ENCODE measurements at places on chromosomes 6 and 20. TPM values are rescaled to one million over a fixed set of nuclear protein-coding genes. Genes with fewer than 3 reads are reported as not detected.

Gene C6orf58
- total RNA-seq = not detected

Gene TUBB2A
- 45.6 TPM for total RNA-seq

Gene MUC21
- not detected for total RNA-seq

Gene HDGFL1
- total RNA-seq = not detected

Gene RHAG
- not detected for total RNA-seq

DNA sequence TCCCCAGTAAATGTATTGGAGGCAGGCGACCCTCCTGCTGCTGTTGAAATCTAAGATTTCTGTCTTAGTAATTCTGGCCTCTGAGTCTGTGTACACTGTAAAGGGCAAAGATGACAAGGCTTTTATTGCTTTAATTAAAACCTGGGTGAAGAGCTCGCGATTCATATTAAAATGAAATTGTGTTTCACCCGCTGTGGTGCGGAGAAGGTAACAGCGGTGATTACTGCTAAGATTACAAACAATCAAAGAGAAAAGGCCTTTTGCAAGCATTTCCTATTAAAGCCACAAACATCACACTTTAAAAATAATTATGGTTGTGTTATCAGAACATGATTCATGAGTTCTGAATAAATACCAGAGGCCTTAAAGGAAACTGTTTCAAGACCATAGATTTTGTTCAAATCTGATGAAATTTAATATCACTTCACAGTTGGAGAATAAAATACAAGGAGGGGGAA lies 69.3 kb downstream of the TOX2 start:
- no peak for DNase-seq

DNA sequence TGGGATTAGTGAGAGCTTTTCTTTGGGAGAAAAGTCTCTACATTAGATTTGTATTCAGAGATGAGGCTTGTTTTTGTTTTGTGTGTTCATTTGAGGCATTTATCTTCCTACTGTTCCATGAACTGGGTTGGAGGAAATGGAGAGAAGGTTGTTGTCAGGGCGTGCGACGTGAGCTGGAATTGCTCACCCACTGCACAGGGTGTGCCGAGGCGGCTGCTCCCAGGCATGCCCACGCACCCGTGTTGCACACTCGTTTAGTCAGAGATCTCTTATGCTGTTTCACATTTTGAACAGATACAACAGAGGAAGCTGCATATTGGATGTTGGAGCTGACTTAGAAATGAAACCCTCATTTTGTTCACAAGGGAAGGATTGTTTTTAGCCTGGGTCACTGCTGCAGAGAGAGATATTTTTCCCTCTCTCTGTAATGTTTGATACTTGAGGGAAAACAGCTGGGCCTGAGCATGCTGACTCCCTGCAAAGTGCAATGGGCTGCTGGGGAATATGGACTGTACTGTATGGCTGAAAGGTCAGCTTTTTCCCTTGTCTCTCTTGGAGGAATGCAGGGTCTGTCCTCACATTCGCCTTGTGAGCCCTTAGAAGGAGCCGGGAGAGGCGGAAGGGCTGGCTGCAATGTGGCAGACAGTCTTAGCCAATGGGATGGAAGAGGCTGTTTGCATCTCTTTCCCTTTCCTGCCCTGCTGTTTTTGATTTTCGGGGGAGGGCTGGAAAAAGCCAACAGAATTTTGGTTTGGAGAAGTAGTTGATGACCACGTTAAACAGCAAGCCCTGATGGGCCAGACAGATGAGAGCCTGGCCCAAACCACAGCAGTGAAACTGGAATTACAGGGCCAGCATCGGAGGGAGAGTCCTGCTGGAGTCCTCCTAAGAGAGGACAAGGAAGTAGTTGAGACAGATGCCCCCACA lies 170.8 kb downstream of the SASH1 start:
- DNase-seq = no peak

- no peak for DNase-seq
These were observed 1.8 kb downstream of the GRIK2 start for GRCh38 chr6:101395345-101395744.

DNA sequence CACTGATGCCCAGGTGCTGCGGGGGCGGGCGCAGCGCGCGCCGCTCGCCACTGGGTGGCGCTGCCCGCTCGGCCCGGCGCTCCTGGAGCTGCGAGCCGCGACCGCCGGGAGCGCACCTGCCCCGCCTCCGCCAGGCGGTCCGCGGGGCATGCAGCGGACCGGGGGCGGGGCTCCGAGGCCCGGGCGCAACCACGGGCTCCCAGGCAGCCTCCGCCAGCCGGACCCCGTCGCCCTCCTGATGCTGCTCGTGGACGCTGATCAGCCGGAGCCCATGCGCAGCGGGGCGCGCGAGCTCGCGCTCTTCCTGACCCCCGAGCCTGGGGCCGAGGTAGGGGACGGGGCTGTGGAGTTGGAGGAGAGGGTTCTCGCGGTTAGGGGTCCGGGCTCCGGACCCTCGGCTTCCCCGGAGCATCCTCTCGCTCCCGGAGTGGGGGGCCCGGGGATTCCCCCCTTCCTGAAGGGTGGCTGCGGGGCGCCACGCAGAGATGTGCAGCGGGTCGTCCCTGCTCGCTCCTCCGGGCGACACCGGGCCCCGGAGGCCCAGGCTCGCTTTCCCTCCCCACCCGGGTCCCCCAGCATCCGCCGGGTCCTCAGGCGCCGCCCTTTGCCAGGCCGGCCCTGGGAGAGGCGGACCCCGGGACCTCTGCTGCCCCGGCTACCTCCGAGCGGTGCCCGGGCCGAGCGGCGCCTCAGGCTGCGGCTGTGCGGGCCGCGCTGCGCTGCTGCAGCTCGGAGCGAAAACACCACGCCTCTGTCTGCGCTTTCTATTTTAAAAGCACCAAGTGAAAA lies at the start of gene BCAS4:
Gene BCAS4 (plus strand): TSS at position 216 of the 789 bp plus-strand sequence. CDS start 23 bp downstream, at position 239.
- peak; percentile 11 for DNase-seq

GRCh38 chr20:64228751-64229506 lies 26.6 kb upstream of the PCMTD2 start:
- DNase-seq = no peak

- no peak for DNase-seq
These were observed 199.2 kb upstream of the HTR1E start for GRCh38 chr6:86738078-86738477.

- DNase-seq = no peak
These were observed 3.2 kb downstream of the BHLHE23 start for GRCh38 chr20:63003546-63003945.

GRCh38 chr20:54058420-54059139 lies 11.8 kb downstream of the BCAS1 start:
- DNase-seq = no peak

DNA sequence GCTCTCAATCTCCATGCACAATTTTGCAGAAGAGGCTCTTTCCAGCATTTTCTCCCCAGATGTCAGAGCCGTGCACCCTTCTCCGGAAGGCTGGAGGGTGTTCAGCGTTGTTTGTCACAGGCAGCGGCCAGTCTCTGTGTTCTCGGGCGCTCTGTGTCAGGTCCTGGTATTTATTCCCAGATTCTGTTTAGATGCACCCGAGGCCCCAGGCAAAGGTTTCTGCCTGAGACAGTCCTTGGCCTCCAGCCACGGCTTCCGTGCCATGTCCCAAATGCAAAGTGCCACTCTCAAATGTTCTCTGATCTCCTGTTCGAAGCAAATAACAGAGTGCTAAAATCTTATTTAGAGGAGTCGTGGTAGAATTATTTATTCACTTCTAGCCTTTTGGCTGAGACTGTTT lies 140.3 kb upstream of the AGPAT4 start:
- DNase-seq = no peak

DNA sequence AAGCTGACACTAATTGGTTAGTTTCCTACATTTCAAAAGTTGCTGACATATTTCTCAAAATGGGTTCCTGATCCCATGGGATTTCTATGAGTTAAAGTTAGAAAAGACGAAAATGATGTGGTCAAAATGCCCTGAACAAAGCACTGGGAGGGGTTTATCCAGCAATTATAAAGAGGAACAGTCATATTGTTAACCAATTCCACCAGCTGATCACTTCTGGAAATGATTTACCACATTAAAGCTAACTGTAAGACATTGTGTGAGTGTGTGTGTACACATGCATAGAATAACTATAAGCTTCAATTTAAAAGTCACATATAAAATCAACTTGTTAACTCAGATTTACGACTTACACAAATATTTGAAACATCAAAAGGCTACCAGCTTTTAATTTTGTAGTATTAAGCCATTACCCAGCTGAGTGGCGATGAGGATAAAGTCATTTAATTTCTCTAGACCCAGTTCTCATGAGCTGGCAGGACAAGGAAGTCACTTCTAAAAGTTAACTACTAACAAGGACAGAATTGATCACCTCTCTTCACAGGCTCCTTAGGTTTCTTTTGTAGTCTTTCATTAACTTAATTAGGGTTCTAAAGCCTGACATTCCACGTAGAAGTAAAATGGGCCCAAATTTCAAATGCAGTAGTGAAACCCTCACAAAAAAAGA lies 40.4 kb downstream of the MAN1A1 start:
- DNase-seq = no peak

DNA sequence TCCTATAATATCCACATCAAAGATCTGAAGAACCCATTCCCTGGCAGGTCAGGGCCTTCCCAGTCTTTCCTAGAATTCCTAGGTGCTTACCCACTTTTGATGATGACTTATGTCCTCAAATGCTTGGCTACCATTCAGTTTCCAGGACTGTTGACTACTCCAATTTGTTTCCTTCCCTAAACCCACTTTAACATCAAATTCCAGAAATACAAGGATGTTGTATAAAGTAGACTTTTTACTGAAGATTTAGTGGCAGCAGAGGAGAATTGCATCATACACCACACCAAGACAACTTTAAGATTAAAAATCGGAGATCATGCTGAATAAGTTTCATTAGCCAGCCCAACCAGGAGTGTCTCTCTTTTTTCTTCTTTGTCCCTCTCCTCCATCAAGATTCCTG lies 203.3 kb upstream of the LAMP5 start:
- no peak for DNase-seq

GRCh38 chr6:119501798-119502483 lies 152.4 kb upstream of the MAN1A1 start:
- no peak for DNase-seq
